ENCODE measurements at places on chromosomes 5 and 9.

DNA sequence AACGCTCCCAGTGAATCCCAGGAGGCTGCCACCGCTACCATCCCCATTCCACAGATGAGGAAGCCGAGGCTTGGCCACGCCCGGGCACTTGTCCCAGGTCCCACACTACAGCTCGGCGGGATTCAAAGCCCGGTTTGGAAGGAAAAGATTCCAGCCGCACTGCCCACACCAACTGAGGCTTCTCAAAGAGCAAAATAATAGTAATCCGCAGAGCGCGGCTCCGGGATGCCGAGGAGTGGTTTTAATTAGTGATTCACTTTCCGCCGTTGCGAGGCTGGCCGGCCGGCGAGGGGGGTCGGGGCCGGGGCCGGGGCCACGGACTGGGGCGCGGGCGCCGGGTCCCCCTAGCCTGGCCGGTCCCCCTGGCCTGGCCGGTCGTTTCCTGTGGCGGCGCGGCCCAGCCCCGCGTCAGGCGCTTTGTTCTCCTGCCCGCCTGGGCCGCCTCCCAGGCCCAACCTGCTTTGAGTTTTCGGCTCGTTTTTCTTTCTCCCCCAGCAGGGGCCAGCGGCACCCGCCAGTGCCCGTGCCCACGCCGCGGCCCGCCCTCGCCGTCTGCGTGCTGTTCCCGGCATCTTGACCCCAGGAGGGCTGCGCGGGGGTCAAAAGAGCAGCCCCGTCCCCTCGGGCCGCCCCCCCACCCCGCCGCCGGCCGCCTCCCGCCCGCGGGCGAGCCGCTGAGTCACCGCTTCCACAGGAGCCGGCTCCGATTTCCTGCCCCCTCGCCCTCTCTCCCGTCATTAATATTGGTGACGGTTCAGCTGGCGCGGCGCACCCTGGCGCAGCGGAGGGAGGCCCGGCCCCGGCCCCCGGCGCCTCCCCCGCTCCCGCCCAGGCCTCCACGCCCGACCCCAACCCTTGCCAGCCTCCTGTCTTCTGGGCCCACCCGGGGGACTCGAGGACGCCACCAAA, 31.2 kb downstream of the FGF18 start:
- H3K27ac ChIP-seq: no peak overlapping the region
- no peak overlapping the region for H3K4me3 ChIP-seq
- H3K36me3 ChIP-seq: no peaks in the 10 kb centered on the region
- H3K27me3 ChIP-seq: peaks cover 4% of the 10 kb centered on the region
- no peak for DNase-seq

GRCh38 chr5:55236800-55237199, 3.4 kb upstream of the CCNO start:
- no peak overlapping the region for H3K4me3 ChIP-seq
- no peaks in the 10 kb centered on the region for H3K36me3 ChIP-seq
- H3K27me3 ChIP-seq: no peaks in the 10 kb centered on the region
- DNase-seq: no peak
- no peak overlapping the region for H3K27ac ChIP-seq

DNA sequence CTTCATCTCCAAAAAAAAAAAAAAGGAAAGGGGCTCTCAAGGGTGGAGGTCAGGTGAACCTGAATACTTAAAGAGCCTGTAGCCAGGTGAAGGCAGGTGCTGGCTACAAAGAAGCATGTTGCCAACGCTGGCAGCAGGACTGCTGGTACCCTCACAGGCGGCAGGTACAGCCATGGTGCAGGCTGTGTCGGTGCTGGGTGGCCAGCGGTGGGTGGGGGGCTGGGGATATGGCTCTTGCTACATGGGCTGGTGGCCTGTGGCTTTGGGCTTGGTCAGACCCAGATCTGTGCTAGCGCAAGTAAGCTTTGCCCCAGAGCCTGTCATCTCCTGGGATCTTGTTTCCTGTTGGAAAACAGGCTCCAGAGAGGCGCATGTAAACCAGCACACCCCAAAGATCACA, 86.3 kb upstream of the PHYKPL start:
- H3K4me3 ChIP-seq: no peak overlapping the region
- H3K27me3 ChIP-seq: no peaks in the 10 kb centered on the region
- DNase-seq: no peak
- H3K4me1 ChIP-seq: peaks cover 14% of the 10 kb centered on the region

- H3K27ac ChIP-seq: no peak overlapping the region
- no peak overlapping the region for H3K4me3 ChIP-seq
- no peaks in the 10 kb centered on the region for H3K27me3 ChIP-seq
- DNase-seq: no peak
These were observed 295.2 kb downstream of the BRINP1 start for GRCh38 chr9:119074017-119074416.

DNA sequence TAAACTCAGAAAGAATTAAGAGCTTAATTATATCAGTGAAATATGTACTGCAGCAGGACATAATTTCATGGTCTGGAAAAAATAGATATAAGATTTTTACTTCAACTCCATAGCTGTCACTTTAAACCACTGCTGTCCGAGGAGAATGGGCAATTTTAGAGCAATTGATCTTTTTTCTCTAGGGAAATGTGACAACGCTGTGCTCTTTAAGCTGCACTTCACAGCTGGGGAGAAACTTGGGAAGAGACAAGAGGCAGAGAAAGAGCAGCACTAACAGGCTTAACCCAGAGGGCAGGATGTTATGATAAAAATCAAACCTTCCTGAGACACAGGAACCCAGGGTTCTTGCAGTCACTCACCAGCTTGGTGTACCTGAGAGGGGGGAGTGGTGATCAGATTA, 92.0 kb downstream of the SPOCK1 start:
- H3K36me3 ChIP-seq: no peaks in the 10 kb centered on the region
- H3K4me1 ChIP-seq: no peaks in the 10 kb centered on the region
- no peak for DNase-seq
- no peaks in the 10 kb centered on the region for H3K27me3 ChIP-seq

DNA sequence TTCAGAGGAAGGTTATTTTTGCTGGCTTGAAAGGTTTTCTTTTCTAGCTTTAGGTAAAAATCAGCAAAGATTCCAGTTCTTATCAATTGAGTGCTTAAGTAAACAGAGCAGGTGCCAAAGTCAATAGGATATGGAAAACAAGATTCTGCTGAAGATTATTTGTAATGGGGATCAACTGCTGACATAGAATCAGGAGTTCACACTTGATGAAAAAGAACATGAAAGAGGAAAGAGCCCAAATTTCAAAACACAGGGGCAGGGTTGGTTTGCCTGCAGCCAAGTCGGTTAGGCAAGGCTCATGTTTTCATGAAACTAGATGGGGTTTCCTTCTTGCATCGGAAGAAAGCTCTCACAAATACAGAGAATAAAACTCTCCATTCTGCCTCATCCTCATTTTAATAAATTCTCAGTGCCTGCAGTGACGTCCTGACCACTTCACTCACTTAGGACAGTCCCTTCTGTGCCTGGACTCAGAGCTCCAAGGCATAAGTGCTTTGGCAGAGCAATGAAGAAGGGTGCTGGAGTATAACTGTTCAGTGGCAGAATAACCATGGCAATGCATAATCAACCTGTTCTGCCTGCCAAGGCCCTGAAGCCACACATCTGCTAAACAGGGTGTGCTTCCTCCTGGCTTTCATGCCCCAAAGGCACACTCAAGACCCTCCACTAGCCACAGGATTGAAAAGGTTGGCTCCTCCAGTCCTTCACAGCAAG, 179.6 kb downstream of the GNAQ start:
- no peak overlapping the region for H3K4me3 ChIP-seq
- no peaks in the 10 kb centered on the region for H3K36me3 ChIP-seq
- DNase-seq: no peak

All from B cell (primary cell).